ENCODE measurements at places on chromosomes 1 and 21.

- DNase-seq: no peak
Measured at GRCh38 chr1:78236716-78237115, 190.9 kb downstream of the GIPC2 start.

DNA sequence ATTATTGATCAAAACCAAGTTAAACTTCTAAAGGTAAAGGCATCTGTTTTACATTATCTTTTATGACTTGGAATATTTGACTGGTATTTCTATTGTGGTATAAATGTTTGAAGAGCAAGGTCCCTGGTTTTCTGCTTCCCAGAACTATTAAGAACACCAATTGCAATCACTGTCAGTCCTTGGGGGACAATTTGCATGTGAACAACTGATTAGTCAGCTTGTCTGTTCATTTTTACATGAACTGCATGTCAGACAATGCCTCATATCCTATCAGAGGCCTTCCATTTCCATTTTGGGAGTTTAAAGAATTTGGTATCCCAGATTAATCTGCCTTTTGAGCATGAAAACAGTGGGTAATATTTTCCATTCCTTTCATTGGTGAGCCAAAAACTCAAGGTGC, 654.9 kb upstream of the USP24 start:
- no peak for DNase-seq

GRCh38 chr1:161709373-161709772, 2.3 kb downstream of the FCRLA start:
- no peak for DNase-seq

DNA sequence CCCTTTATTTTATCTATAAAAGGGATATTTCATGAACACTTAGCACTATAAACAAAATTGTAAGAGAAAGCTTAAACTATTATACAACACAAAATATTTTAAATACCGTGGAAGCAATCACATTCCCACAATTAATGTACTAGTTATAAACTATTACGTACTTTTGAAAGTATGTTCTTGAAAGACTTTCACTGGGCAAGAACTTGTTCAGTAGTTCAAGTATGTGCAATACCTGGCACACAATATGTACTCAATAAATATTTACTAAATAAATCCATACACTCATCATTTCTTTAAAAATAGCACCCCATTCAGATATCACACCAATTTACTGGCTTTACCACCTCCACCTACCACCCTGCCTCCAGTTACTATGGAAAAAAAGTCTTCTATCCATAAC, 12.6 kb upstream of the FMO2 start:
- DNase-seq: no peak

DNA sequence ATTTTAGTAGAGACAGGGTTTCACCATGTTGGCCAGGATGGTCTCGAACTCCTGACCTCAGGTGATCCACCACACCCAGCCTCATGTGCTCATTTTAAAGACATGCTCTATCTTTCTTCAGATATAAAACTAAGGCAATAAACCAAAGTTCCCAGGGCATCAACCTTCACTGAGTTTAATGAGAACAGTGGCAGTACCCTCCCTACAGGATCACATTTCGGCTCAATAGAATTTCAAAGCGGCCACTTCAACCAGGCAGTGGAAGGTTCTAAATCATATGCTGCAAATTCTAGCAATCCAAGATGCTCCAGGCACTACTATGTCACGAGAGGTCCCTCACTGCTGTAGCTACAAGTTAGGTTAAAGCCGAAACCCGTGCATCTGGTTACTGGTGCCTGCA, 45.5 kb downstream of the PARP1 start:
- no peak for DNase-seq

DNA sequence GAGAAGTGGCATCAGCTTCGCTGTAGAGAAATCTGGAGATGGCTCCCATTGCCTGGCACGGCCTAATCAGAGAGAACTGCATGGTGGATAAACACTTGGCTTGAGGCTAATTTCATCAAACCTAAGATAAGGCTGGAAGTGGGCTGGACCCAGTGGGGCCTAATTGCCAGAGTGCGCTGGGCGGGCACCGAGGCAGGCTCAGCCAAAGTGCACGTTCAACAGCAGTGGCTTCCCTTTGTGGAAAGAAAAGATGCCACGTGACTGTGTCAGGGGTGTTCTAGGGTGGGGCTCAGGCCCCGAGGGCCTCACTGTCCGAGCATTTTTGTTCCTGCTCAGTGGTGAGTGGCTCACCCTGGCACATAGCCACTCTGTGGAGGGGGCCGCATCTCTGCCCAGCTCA, 5.8 kb downstream of the PLCH2 start:
- DNase-seq: no peak

DNA sequence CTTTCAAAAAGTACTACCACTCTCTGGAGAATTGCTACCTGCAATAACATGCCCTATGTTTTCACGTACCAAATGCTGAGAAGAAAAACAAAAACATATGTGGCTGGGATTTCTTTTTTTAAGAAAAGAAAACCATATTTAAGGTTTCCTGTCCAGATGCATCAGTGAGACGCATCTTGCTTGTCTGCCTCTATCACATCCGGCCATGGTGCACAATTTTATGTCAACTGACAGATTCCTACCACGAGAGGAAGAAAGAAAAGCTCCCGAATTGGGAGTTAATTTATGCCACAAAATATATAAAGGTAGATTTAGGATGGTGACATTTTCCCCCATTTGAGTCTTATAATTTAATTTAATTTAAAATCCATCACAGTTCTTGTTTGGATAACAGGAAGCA, 62.3 kb upstream of the COL24A1 start:
- DNase-seq: no peak

Data from natural killer cell (primary cell).